Activated CD8-positive, alpha-beta memory T cell treated with anti-CD3 and anti-CD28 coated beads for 1 hour (primary cell): ENCODE measurements at places on chromosomes 12 and 14.

- DNase-seq, result no peak
Measured at GRCh38 chr14:105450123-105450505, 24.5 kb upstream of the CRIP2 start.

DNA sequence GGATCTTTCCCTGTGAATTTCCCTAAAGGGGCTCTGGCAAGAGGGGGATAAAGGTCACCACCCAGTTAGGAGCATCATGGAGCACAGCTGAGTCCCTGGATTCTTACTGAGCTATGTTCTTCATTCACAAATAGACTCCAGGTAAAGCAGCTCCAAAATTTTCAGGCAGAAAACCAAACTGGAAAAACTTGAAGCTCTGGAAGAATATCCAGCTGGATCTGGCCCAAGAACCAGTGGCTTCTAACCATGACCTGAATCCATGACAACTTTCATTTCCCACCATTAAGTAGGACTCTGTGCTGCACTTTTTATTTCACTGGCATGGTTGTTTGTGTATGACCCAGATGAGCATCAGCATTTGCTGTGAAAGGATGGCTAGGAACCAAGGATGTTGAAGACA, 180.4 kb upstream of the FKBP4 start:
- DNase-seq, result no peak

DNA sequence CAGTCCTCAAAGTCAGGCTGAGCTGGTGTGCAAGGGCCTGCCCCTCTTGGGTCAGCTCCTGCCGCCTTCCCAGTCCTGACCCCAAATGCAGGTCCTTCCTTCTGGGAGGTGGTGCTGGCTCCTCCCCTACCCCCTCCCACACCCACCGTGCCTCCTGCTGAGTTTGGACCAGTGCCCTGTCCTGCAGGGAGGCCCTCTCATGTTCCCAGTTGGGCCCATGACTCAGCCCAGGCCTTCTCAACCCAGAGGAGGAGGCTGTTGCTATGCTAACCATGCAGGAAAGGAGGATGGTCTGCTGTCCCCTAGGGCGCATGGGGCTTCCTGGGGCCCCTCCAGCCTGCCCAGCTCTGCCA, 4.4 kb downstream of the ZBTB42 start:
- DNase-seq, result no peak

DNA sequence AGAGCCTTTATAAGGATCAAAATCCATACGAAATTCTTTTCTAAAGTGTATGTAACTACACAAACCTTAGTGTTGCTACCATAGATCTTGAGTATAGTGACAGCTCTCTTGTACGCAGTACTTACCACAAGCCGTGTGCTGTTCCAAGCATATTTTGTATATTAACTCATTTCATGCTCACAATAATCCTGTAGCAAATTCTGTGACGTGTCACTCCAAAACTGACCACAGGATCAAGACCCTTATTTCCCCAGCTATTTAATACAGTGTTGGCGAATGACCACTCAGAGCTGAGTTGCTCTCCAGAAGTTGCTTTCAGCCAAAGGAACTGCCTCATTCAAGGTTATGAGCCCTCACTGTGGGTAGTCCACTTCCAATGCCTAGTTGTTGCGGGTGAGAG, 169.8 kb downstream of the BTG1 start:
- DNase-seq, result no peak

DNA sequence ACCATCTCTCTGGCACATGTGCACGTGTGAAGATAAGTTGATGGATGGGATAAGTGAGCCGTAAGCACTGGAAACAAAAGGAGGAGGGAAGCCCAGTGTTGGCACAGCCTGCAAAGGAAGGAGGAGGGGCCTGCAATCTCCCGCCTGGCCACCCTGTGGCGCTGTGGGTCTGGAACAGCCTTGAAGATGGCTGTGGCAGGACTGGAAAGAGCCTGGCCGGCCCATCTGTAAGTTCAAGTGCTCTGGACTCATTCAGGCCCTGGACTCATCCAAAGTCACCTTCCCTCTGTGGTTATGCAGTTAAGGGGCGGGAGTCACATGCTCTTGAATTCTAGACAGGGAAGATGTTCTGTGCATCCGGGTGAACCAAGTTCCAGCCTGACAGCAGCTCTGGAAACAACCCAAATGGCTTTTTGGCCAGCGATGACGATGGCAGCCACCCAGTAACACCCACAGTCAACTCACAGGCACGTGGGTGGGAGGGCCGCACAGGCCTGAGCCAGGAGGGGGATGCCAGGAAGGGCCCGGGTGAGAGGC, 50.4 kb downstream of the CHGA start:
- DNase-seq, result no peak

DNA sequence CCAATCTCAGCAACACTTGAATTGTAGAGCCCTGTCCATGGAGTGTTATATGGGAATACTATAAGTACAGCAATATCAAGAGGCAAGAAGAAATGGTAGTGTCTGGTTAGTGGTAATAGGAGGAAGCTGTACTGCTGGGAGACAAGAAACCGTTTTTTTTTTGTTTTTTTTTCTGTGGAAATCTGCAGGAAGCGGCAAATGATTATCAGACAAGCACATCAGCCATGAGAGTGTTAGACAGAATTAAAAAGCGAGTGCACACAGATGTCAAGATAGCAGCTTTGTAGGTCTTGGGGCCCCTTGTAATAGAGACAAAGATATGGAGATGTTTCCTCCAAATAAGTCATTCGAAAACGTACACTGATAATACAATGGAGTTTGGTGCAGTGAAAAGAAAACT, 6.7 kb downstream of the TESPA1 start:
- no peak for DNase-seq
